NCI-H226 (cell line): ENCODE measurements at places on chromosomes 1 and 21.
A peak's percentile ranks its signal among the peaks of the same experiment; 100 is the strongest.

DNA sequence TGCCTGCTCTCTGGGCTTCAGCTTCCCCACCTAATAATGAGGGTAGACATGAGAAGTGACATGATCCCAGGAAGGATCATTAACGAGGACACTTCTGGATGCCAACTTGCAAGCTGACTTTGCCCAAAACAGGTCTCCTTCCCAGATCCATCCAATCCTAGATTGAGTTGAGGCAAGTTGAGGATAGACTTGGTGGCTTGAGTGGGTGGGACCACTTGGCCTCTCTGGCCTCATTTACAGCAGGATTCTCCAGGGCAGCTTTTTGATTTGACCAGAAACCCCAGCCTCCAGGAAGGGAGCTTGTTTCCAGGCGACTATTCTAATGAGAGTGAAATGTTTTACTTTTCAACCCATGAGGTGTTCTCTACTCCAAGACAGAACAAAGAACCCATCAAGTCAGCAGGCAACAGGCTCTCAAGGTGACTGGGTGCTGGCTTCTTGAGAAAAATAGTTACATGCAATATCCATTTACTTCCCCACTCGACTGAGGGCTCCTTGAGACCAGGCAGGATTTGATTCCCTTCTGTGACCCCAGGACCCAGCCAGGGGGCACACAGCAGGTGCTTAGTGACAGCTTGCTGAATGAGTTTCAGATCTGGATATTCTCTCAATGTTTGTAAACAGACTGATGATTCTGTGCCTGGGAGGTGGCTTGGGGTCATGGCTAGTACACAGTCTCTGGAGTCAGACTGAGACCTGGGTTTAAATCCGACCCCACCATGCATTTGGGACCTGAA is 128.2 kb downstream of the DMRTB1 start:
- no peak for DNase-seq

DNA sequence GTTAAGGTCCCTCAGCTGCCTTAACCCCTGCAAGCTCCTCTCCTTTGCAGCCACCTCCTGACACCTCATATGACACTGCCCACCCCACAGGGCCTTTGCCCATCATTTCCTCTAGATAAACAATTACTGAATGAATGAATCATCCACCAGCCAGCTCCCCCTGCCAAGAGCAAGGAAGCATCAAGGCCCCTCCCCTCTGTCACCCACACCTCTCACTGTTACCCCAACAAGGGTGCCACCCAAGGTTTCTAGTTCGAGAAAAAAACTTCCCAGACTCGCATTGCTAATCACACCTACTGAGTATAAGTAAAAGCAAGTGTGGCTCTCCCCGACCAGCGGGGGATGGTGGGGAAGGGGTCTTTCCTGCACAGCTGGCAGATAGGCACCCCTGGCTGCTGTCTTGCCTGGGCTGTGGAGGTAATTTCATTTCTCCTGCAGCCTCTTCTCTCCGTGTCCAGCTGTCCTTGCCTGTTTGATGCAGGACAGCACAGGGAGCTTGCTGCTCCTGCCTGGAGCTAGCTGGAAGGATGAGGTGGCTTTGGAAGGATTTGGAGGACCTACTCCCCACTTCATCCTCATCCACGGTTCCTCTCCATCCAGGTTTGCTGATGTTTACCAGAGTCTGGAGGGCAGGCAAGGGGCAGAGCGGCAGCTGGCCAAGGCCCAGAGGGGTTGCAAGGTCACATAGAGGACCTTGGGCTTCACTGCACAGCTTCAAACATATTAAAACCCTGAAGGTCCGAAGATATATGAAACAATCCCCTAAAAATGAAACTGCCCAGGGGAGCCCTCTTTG is 33.1 kb upstream of the LBR start:
- DNase-seq = no peak

- DNase-seq = peak; percentile 59
Observed at GRCh38 chr1:186498695-186499389, 37.9 kb upstream of the PDC start.

DNA sequence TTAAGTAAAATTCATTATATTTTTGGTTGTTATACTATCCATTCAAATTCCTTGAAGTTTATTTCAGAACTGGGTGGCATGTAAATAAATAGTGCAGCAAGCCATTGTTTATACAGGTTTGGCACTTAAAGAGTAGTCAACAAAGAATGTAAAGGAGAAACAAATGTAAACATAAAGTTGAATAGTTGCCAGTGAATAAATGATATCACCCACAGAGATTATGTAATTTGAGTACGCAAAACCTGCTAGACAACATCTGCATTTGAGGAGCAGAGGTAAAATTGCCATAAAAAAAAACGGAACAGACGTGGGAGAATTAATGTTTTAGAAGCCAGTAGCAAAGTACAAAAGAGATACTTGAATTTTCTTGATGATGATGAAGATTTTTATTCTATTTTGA is 111.6 kb downstream of the ADGRL2 start:
- no peak for DNase-seq

- DNase-seq = no peak
Observed at GRCh38 chr21:33135925-33136324, 66.0 kb downstream of the OLIG1 start.

DNA sequence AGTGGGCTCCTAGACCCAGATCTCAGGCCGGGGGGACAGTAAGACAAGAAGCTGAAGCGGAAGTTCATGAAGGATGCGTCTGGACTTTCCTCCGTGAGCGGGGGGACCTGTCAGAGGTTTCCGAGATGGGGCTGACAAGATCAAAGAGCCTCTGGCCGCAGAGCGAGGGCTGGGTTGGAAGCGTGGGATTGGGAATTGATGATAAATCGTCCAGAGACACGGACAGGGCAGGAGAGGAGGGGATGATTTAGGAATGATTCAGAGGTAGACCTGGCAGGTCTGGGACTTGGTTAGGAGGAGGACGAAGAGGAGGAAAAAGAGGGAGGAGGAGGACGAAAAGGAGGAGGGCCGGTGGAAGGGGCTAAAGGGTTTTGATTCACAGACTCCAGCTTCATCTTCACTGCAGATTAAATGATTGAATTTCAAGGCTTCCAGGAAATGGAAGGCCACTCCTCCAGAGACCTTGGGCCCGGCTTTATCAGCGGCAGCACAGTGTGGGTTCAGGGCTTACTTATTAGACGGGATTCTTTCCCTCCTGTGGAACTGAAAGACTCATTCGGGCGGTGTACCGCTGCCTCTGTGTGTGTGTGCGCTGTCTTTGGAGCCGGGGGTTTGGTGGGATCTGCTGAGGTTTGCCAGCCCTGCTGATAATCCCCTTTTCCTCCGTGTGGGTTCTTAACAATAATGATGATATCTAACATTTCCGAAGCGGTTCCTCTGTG is 85.7 kb upstream of the SLC45A1 start:
- DNase-seq = no peak
